ENCODE measurements at places on chromosomes 12 and 14. TPM values are rescaled to one million over a fixed set of nuclear protein-coding genes. Genes with fewer than 3 reads are reported as not detected.

Gene GYS2
- 0.08 TPM for total RNA-seq

Gene SMIM10L1
- 15.9 TPM for total RNA-seq

DNA sequence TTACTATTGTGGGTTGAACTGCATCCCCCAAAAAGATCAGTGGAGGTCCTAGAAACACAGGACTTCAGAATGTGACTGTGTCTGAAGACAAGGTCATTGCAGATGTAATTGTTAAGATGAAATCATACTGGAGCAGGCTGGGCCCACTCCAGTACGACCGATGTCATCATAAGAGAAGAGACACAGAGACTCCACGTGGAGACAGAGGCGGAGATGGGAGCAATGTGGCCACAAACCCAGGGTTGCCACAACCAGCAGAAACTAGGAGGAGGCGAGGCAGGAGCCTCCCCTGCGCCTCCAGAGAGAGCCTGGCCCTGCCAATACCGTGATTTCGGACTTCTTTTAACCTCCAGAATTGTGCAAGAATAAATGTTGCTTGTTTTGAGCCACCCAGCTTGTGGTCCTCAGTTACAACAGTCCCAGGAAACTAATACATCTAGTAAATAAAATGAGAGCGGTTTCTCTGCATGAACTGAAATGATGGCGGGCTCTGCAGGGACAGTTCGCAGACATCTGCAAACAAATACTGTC, 25.7 kb upstream of the FZD10 start:
- H3K4me1 ChIP-seq = no peaks in the 10 kb centered on the region
- peaks cover 24% of the 10 kb centered on the region for H3K36me3 ChIP-seq
- no peak overlapping the region for H3K27ac ChIP-seq
- no peak overlapping the region for H3K4me3 ChIP-seq
- H3K27me3 ChIP-seq = peaks cover 26% of the 10 kb centered on the region
- no peak for DNase-seq

- DNase-seq = no peak
- no peak overlapping the region for H3K27ac ChIP-seq
- peaks cover 2% of the 10 kb centered on the region for H3K27me3 ChIP-seq
- no peak overlapping the region for H3K4me3 ChIP-seq
These were observed 16.7 kb downstream of the PIWIL1 start for GRCh38 chr12:130354407-130354806.

DNA sequence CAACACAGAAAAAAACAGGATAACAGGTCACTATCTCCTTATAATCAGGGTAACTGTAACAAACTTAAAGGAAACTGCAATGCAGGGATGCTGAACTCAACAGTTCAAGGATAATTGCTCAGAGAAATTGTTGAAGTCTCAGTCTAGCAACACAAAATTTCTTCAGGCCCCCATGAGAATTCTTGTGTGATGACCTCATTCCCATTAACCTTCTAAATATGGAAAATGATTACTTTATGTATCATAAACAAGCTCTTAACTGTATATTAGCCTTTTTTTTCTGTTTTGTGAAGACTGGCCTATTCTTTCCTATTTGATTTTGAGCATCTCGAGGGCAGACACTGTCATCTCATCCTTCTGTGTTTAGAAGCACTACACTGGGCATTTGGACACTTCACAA, 47.1 kb downstream of the IGF1 start:
- no peaks in the 10 kb centered on the region for H3K36me3 ChIP-seq
- no peak for DNase-seq
- no peaks in the 10 kb centered on the region for H3K27me3 ChIP-seq
- H3K4me1 ChIP-seq = peaks cover 2% of the 10 kb centered on the region

Gene SMOC1
- total RNA-seq = 0.38 TPM

Gene OTX2
- 12.0 TPM for total RNA-seq

GRCh38 chr12:85920324-85920947, 46.3 kb downstream of the NTS start:
- no peak overlapping the region for H3K27ac ChIP-seq
- no peak overlapping the region for H3K4me3 ChIP-seq
- H3K4me1 ChIP-seq = no peaks in the 10 kb centered on the region
- no peak for DNase-seq

DNA sequence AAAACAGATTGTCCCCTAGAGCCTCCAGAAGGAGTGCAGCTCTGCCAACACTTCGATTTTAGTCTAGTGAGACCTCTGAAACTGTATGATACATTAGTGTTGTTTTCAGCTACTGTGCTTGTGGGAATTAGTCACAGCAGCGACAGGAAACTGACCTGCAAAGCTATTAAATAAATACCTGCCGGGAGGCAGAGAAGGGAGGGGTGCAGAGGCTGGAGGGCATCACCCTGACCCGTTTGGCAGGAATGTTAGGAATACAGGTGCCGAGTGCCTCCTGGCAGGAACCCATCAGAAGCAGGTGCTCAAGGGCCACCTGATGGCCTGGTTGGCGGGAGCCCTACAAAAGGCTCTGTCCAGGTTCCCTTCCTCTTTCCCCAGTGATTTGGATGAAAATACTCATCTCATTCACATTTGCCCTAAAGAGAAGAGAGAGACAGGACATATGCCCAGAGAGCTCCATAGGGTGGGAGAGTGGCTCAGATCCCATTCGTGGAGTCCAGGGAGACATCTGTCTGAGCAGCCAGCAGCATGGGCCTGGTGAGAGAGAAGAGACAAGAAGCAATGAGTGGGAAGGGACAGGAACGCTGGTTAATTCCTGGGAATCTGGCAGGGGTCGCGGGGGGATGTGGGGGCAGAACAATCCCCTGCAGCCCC, 44.6 kb downstream of the C14orf132 start:
- no peak overlapping the region for H3K27ac ChIP-seq

- no peak overlapping the region for H3K27ac ChIP-seq
- DNase-seq = no peak
- peaks cover 15% of the 10 kb centered on the region for H3K4me1 ChIP-seq
- peaks cover 13% of the 10 kb centered on the region for H3K27me3 ChIP-seq
These were observed 1.6 kb downstream of the GZMH start for GRCh38 chr14:24607635-24608514.

DNA sequence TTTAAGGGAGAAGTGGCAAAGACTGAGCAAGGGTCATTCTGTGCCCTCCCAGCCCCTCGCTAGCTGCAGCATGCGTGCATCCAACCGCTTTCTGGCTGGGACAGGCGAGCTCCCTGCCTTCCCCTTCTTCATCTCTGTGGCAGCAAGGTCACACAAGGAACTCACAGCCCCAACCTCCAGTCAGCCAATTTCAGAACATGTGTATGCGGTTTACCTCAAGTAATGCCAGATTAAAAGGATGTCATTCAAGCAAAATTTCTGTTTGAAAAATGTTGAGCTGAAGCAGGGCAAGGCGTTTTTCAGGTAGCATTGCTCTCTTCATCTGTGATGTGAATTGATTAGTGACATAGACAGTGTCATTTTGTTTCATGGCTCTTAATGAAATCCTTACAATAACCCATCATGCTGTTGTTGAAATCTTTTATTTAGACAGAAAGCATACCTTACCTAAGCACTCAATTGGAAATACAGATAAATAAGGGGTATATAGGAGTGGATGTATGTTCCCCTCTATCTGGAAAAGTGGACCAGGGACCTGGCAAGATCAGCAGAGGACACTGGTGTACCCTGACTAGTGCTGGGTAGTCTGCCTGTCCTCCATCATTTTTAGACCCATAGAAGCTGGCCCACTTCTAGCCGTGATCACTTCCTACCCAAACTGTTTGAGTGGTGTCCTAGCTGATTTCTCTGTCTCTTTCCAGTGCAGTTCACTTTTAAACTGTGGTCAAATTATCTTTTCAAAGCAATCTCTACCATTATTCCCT, 82.8 kb upstream of the NEDD1 start:
- no peak overlapping the region for H3K4me3 ChIP-seq
- DNase-seq = no peak
- H3K4me1 ChIP-seq = no peaks in the 10 kb centered on the region
- no peak overlapping the region for H3K27ac ChIP-seq
- H3K27me3 ChIP-seq = no peaks in the 10 kb centered on the region

- H3K27me3 ChIP-seq = peaks cover 3% of the 10 kb centered on the region
- no peaks in the 10 kb centered on the region for H3K4me1 ChIP-seq
- H3K36me3 ChIP-seq = peaks cover 5% of the 10 kb centered on the region
- no peak for DNase-seq
These were observed 251.6 kb downstream of the SLC15A4 start for GRCh38 chr12:128571906-128572810.

Gene CDH24
- 13.6 TPM for total RNA-seq

Gene SERPINA9
- total RNA-seq = not detected

DNA sequence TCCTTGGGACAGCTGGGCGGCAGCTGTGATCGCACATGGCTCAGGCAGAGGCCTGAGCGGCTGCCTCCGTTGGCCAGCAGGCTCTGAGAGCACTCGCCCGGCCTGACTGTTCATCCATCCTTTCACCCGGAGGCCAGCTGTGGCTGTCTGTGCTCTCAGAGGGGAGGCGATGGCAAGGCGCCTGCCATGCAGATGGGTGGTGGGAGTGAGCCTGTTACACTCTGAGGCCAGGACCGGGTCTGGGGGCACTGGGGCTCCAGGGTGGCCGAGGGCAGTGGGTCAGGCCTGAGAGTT, 292.3 kb downstream of the TMEM121 start:
- DNase-seq = no peak
- H3K27me3 ChIP-seq = peaks cover 2% of the 10 kb centered on the region
- H3K36me3 ChIP-seq = peaks cover 12% of the 10 kb centered on the region
- H3K27ac ChIP-seq = no peak overlapping the region

DNA sequence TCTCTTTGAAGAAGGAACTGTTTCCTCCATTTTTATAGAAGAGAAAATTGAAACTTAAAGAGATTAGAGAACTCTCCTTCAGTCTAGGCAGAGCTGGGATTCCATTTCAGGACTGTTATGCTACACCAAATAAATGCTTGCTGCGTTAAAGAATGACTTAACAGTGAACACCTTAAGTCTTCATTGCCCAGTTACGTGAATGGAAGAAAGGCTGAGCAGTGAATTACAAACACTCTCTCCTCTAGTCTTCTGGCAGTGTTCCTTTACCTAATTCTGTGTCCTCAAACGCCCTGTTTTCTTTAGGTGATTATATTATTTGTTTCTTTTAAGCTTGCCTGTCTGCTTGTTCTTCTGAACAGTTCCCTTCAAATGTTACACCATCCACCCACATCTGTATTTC, 59.7 kb downstream of the RCOR1 start:
- no peak overlapping the region for H3K4me3 ChIP-seq
- peaks cover 12% of the 10 kb centered on the region for H3K36me3 ChIP-seq

GRCh38 chr14:90546767-90547166, 149.9 kb downstream of the CALM1 start:
- H3K36me3 ChIP-seq = peaks cover 8% of the 10 kb centered on the region
- H3K27ac ChIP-seq = no peak overlapping the region
- H3K4me1 ChIP-seq = no peaks in the 10 kb centered on the region
- no peak for DNase-seq

DNA sequence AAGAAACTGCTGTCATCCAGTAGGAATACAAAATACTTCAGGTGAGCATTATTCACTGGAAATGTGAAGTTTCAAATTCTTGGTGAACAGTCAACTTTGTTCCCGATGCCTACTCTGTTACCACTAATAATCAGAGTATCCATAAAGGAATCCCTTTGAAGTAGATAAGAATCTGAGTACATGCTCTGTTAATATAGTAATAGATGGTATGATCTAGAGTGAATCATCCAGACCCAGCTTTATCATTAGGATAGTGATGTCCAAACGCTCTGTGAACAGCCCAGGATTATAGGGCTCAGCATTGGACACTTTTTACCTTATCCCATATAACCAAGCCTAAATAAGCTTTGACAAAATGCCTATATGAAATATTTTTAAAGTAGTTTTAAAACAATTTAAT, 33.3 kb downstream of the PPP2R3C start:
- peaks cover 13% of the 10 kb centered on the region for H3K36me3 ChIP-seq
- peaks cover 1% of the 10 kb centered on the region for H3K27me3 ChIP-seq
- no peak for DNase-seq
- no peak overlapping the region for H3K27ac ChIP-seq
- no peak overlapping the region for H3K4me3 ChIP-seq
- no peaks in the 10 kb centered on the region for H3K4me1 ChIP-seq

- no peak overlapping the region for H3K4me3 ChIP-seq
- H3K27me3 ChIP-seq = no peaks in the 10 kb centered on the region
- DNase-seq = peak; percentile 24
- no peak overlapping the region for H3K27ac ChIP-seq
- no peaks in the 10 kb centered on the region for H3K4me1 ChIP-seq
These were observed 152.1 kb downstream of the SLC8A3 start for GRCh38 chr14:70036665-70037064.

Gene PRB2
- not detected for total RNA-seq

DNA sequence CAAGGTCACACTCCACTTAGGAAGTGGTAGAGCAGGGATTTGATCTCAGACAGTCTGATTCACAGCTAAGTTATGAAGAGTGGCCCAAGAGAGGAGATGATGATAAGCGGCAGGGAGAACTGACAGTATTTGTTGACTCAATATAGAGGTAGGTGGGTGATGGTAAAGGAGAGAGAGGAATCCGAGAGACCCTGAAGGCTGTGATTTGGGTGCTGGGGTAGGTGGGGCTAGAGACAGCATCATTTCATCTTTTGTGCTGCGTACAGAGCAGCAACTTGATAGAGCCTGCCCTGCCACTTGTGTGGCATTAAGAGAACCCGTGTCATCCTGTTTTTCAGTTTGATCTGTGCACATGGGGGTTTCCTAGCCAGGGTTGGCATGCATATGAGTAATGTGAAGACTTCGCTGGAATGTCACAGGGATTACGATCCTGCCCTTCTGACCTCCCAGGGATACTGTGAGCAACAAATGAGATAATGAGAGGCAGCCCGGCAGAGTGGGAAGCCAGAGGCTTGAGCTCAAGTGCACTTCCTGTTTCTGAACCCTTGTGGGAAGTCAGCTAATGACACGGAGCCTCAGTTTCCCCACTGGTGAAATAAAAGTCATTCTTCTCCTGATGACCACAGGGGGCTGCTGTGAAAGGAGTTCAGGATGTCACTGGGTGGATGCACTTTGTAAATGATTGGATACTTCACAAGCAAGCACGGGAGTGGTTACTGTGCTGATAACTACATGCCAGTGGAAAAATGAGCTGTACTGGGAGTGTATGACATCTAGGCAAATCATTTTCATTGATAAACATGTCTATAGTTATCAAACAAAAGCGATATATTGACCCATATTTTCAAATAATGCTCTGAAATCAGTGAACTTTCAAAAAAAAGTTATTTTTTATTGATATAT, 59.5 kb upstream of the IGF1 start:
- no peak overlapping the region for H3K4me3 ChIP-seq
- H3K27ac ChIP-seq = no peak overlapping the region
- no peaks in the 10 kb centered on the region for H3K4me1 ChIP-seq
- DNase-seq = no peak

DNA sequence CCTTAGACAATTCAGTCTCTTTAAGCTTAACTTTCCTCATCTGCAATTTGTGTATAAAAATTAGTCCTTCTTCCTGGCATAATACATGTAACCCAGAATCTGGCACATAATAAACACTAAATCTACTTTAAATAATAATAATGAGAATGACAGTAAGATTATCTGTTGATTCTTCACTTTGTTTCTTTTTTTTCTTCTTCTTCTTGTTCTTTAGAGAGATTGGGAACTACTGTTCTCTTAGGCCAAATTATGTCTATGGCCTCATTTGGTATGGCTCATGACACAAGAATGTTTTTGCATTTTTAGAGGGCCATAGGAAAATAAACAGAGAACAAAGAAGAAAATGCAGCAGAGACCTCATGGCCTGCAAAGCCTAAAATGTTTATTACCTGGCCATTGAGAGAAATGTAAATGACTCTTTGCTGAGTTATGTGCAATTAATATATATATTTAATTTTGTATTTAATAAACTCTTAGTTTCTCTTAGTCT, 275.8 kb downstream of the SLC6A15 start:
- H3K36me3 ChIP-seq = no peaks in the 10 kb centered on the region
- H3K27me3 ChIP-seq = no peaks in the 10 kb centered on the region
- H3K4me3 ChIP-seq = no peak overlapping the region
- H3K27ac ChIP-seq = no peak overlapping the region
